Naive thymus-derived CD4-positive, alpha-beta T cell (primary cell): ENCODE measurements at places on chromosomes 5 and 9. TPM values are rescaled to one million over a fixed set of nuclear protein-coding genes. Genes with fewer than 3 reads are reported as not detected.

The DMRTA1 gene
- polyA plus RNA-seq: not detected

The MEIKIN gene
- polyA plus RNA-seq: not detected

The MED7 gene
- polyA plus RNA-seq: 20.5 TPM

The NME5 gene
- not detected for polyA plus RNA-seq
